ENCODE measurements at places on chromosomes 6 and 20.

GRCh38 chr6:11911538-11911937 lies 100.6 kb upstream of the HIVEP1 start:
- no peak for DNase-seq

DNA sequence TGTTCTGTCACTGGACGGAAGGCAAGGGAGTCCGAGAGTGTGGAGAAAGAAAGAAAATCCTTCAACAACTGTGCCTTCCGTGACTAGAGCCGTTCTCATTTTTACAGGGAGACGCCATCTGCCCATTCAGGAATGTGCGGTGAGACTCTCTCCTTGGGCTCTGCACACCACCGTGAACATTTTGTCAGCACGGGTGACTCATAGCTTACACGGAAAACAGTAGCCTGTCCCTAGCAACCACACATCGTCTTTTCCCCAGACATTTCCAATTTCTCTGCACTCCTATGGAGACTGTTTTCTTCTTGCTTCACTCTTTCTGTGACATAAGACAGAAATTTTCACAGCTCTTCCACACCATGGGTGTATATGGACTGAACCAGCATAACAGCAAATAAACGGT lies 55.1 kb downstream of the TBXT start:
- no peak for DNase-seq

DNA sequence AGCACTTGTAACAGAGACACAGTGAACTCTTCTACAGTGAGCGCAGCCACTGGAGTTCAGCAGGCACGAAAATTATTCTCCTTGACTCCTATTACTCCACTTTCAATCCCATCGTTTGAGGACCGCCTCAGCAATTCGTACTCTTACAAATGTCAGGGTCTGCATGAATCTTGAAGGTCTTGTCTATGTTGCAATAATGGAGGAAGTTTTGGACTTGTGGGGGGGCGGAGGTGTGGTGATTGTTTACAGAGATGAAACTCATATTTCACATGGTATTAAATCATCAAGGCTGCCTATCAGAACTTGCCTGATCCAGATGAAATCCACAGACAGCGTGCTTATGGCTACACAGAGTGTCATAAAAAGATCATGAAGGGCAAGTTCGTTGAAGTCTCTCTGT lies 42.0 kb downstream of the SLC2A12 start:
- DNase-seq: no peak

DNA sequence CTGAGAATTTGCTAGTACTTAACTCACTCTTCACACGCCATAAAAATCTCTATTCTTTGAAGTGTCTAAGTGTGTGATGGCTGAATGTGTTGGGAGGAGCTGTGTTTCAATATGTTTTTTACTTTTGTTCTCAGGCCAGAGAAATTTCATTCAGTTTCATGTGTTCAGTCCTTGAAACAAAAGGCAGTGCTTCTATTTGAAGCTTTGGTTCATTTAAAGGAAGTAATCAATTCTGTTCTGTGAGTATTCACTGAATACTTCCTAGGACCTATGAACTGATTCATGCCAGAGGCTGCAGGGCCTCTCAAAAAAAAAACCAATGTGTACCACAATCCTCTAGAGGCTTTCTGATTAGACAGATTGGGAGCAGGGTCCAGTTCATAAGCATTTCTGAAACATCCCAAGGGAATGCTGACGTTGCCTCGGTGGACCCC lies 12.4 kb upstream of the F13A1 start:
- no peak for DNase-seq

DNA sequence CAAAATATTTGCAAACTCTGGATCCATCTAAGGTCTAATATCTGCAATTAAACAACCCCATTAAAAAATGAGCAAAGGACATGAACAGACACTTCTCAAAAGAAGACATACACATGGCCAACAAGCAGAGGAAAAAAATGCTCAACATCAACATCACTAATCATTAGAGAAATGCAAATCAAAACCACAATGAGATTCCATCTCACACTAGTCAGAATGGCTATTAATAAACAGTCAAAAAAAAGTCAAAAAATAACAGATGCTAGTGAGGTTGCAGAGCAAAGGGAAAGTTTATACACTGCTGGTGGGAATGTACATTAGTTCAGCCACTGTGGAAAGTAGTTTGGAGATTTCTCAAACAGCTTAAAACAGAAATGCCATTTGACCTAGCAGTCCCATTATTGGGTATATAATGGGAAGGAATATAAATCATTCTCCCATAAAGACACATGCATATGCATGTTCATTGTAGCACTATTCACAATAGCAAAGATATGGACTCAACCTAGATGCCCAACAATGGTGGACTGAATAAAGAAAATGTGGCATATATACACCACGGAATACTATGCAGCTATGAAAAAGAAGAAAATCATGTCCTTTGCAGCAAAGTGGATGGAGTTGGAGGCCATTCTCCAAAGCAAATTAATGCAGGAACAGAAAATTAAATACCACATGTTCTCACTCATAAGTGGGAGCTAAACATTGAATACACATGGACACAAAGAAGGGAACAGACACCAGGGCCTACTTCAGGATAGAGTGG lies 9.1 kb downstream of the ZNFX1 start:
- DNase-seq: no peak

DNA sequence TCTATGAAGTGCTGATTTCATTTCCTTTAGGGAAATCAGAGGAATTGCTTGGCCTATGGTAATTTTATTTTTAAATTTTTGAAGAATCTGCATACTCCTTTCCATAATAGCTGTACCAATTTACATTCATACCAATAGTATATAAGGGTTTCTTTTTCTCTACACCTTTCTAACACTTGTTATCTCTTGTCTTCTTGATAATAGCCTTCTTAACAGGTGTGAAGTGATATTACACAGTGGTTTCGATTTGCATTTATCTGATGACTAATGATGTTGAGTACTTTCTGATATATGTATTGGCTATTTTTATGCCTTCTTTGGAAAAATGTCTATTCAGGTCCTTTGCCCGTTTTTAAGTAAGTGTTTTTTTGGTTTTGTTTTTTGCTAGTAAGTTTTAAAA lies 40.8 kb downstream of the SMAP1 start:
- DNase-seq: no peak

GRCh38 chr20:9919271-9920014 lies 80.6 kb upstream of the PAK5 start:
- no peak for DNase-seq

- DNase-seq: no peak
Measured at GRCh38 chr6:125101631-125102030, 51.9 kb upstream of the TPD52L1 start.

GRCh38 chr6:157125531-157125930 lies 197.8 kb downstream of the TMEM242 start:
- no peak for DNase-seq

GRCh38 chr20:59158673-59159072 lies 4.9 kb upstream of the ZNF831 start:
- no peak for DNase-seq

- no peak for DNase-seq
Measured at GRCh38 chr6:125197795-125198269, 44.3 kb downstream of the TPD52L1 start.

- no peak for DNase-seq
Measured at GRCh38 chr20:59985164-59985563, 26.9 kb downstream of the CDH26 start.

DNA sequence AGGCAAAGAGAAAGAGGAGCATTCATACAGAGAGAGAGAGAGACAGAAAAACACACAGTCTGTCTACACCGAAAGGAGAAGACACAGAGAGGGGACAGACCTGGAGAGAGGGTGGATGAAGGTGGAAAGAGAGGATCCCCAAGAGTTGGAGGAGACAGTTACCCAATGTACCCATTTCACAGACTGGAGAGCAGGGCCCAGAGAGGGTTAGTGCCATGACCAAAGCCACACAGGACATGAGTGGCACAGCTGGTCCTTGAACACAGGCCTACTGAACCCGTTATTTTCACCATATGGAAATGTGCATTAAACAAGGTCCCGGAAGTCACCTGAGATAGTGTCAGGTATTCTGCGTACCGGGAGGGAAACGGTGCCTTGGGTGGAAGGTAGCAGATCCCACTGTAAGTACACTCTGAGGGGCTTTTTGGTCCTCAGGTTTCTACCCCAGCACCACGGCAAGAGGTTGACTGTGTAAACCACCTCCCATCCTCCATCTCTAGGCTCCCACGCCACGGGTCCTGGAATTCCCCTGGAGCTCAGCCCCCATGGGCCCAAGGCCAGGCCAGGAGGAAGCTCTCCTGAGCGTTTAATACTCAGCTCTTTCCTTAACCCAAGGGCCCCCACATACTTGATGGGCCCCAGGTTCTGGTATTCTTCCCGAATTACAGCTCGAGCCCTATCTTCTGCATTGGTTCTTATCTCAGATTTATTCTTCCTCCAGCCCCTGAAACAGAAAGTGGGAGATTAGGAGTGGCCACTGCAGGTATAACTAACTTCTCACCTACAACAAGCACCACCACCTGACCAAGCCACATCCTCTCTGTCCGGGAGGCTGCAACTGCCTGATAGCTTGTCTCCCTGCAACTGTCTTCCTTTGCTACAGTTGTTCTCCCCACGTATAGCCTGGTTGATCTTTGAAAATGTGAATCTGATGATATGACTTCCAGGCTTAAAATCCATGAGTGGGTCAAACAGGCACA lies 38.4 kb upstream of the OCSTAMP start:
- DNase-seq: no peak

DNA sequence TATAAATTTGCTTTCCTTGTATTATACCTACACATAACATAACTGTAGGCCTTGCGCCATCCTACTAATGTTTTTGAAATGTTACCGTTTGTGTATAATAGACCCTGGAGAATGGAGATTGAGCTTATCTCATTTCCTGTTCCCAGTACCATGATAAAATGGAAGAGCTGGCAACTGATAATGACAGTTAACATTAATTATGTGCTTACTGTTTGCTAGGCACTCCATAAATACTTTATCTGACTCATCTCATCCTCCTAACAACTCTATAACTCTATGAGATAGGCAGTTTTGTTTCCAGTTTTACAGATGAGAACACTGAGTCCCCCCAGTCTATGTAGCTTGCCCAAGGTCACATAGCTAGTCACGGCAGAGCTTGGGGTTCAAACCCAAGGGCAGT lies 396.7 kb downstream of the SYNE1 start:
- no peak for DNase-seq

DNA sequence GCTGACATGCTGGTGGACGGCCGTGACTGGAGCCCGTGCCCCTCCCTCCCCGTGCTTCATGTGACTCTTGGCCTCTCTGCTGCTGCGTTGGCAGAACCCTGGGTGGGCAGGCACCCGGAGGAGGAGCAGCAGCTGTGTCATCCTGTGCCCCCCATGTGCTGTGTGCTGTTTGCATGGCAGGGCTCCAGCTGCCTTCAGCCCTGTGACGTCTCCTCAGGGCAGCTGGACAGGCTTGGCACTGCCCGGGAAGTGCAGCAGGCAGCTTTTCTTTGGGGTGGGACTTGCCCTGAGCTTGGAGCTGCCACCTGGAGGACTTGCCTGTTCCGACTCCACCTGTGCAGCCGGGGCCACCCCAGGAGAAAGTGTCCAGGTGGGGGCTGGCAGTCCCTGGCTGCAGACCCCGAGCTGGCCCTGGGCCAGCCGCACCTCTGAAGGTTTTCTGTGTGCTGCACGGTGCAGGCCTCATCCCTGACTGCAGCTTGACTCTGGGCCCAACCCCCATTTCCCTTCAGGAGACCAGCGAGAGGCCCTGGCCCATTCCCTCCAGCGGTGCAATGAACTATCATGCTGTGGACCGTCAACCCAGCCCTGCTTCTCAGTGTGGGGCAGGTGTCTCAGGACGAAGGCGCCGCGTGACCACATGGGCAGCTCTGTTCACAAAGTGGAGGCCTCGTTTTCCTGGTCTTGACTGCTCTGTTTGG lies 8.1 kb downstream of the NPBWR2 start:
- no peak for DNase-seq

DNA sequence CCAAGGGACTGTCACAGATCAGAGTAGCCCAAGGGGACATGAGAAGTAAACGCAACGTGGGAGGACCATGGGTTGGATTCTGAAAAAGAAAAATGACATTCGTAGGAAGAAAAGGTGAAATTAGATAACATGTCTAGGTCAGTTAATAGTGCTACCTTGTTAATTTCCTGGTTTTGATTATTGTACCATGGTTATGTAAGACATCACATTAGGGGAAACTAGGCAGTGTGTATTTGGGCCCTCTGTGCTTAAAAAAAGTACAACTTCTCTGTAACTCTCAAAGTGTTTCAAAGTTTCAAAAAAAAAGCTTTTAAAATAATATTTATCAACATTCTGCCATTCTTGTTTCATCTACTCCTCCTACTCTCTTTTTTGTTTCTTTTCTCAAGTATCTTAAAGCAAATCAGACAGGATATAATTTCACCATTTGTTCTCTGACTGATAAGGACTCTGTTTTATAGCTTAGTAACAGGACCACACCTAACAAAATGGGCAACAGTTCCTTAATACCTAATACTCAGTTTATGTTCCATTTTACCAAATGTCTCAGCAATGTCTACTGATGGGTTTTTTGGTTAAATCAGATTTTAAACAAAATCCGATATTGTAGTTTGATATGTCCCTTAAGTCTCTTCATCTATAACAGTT lies 97.1 kb upstream of the PLCB4 start:
- DNase-seq: no peak

GRCh38 chr20:2708665-2709064 lies 16.1 kb downstream of the EBF4 start:
- DNase-seq: no peak

- DNase-seq: no peak
Measured at GRCh38 chr6:13066050-13066449, 262.3 kb downstream of the TBC1D7 start.

- no peak for DNase-seq
Measured at GRCh38 chr20:56449459-56449858, 19.0 kb upstream of the RTF2 start.

DNA sequence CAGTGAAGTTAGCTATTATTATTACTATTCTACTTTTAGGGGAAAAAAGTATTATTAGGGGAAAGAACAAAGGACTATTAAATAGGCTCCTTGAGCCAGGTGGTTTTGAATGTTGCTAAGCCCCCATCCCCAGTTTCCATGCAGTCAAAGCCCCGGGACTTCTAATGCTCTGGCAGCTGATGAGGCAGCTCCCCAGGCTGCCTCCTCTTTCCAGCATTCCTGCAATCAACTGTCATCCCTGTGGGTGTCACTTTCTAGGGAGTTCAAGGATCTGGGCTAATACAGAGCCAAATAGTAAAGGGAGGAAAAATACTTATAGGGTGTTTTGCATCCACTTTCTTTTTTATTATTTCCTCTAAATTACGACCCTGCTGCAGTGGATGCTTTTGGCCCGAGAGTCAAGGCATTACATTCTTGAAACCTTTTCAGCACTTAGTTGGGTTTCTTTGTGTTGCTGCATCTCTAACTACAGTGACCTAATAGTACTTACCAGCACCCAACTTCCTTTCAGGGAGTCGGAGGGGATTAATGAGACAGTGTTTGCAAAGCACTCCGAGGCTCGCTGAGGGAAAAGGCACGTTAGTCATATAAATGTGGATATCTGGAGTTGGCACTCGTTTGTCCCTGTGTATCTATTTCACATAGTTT lies 303.9 kb upstream of the MAP3K7 start:
- no peak for DNase-seq

All from activated CD4-positive, alpha-beta T cell treated with anti-CD3 and anti-CD28 coated beads for 36 hours (primary cell).